ENCODE measurements at places on chromosomes 1 and 21. TPM values are rescaled to one million over a fixed set of nuclear protein-coding genes. Genes with fewer than 3 reads are reported as not detected.

DNA sequence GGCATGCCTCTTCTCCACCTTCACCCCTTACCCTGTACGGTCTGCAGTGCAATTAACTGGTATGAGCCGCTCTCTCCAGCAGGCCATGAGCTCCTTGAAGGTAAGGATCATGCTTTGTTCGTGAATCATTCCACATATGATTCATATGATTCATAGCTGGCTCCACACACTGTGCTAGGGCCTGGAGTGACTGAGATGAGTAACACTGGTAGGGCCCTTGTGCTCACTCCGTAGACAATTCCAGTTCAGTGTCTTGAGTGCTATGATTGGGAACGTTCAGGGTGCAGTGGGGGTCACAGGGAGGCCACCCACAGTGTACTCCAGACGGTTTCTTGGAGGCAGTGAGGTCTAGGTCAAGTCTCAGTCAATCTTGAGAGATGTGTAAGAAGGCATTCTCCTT lies 239.8 kb downstream of the LMX1A start:
- DNase-seq = no peak

- no peak for DNase-seq
Measured at GRCh38 chr1:40392221-40392620, 18.7 kb downstream of the SMAP2 start.

DNA sequence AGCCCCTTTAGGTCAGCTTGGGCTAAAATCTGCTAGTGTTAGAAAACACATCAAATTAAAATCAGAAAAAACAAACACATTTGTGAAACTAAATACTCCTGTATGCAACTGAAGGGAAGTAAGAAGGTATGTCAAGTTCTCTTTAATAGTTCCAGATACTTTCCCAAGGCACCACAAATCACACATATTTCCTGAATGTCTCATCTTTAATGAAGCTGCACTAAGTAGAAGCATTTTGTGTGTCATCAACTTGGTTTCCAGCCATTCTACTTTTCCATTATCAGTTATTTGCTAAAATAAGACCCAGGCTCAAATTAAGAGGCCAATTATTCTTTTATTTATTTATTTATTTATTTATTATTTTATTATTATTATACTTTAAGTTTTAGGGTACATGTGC lies 34.7 kb downstream of the CRB1 start:
- DNase-seq = no peak

- no peak for DNase-seq
Measured at GRCh38 chr1:114353262-114353661, 157.7 kb downstream of the TRIM33 start.

GRCh38 chr1:235657269-235657668 lies 7.7 kb upstream of the GNG4 start:
- DNase-seq = no peak

The NUP210L gene
- total RNA-seq = 0.14 TPM

The B3GALT6 gene
- total RNA-seq = 6.3 TPM

The OR2L3 gene
- not detected for total RNA-seq

- no peak for DNase-seq
Measured at GRCh38 chr1:185045814-185046492, 595 bp downstream of the RNF2 start.

The SLFNL1 gene
- total RNA-seq = 0.06 TPM
